ENCODE measurements at places on chromosomes 2 and 18.
A peak's percentile ranks its signal among the peaks of the same experiment; 100 is the strongest.

- no peak for DNase-seq
These were observed 25.2 kb downstream of the NUP35 start for GRCh38 chr2:183149489-183149888.

- no peak for DNase-seq
These were observed 105.8 kb downstream of the MTCL1 start for GRCh38 chr18:8811115-8811514.

GRCh38 chr2:203690441-203691047 is 15.9 kb upstream of the CD28 start:
- DNase-seq = no peak

DNA sequence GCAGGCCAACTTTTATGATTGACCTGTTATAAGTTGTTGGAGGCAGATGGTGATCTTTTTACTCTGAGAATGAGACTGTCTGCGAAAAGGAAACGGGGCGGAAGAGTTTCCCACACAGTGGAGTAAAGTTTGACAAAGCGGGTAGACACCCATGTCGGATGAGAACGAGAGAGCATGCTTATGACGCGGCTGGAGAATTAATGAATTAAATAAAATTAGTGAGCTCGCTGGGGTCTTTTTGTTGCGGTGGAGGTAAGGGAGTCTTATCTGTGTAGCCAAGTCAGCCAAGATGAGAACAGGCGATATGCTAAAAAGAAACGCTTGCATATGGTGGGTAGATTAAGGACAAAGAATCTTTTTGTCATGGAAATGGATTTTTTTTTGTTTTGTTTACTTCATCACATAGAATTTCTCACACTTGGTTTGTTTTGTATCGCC is 1.8 kb downstream of the SALL3 start:
- no peak for DNase-seq

DNA sequence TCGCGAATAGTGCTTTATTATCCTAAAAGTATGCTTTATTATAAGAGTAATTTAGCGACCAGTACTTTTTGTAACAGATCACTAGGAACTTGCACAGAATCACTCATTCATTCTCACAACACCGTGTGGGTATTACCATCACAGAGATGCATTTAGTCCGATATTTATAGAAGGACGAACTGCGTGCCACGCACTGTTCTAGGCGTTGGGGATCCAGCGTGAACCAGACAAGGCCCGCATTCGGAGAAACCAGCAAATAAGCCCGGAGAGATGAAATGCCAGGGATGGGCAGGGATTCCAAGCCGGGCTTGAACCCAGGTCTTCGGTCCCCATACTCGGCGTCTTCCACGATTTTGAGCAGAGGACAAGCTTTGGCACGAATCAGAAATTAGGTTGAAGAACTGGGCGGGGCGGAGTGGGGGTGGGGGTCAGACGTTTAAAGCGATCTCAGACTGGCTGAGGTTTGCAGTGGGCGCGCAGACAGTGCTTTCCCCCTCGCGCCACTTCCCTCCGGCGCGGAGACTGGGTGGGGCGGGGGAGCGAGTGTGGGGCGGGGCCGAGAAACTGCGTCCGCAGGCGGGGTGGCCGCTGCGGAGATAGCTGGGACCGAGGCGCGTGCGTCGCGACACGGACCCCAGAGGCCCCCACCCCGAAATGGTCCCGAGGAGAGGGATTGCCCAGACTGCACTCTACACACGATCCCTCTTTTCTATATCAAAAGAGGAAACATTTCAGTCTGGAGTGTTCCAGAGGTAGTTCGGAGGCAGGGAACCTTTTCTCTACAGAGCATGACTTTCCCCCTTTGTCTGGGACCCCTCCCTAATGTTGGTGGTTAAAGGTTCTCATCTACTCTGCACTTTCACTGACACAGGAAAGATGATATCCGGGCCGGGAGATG is 1.1 kb upstream of the CXCR4 start:
- DNase-seq = peak; percentile 77

- DNase-seq = no peak
These were observed 158.4 kb downstream of the GALNT14 start for GRCh38 chr2:30979822-30980245.

DNA sequence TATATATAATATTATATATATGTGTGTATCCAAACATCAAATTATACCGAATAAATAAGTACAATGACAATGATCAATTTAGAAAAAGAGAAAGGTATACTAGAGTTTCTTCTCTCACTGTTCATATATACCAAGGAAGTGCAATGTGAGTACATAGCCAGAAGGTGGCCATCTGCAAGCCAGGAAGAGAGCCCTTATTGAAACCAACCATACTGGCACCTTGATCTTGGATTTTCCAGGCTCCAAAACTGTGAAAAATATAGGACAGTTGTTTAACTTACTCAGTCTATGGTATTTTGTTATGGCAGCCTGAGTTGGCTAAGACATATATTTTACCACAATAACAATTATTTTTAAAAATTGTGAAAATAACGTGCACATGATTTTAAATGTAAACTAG is 1490.2 kb upstream of the SLC39A10 start:
- peak; percentile 20 for DNase-seq

DNA sequence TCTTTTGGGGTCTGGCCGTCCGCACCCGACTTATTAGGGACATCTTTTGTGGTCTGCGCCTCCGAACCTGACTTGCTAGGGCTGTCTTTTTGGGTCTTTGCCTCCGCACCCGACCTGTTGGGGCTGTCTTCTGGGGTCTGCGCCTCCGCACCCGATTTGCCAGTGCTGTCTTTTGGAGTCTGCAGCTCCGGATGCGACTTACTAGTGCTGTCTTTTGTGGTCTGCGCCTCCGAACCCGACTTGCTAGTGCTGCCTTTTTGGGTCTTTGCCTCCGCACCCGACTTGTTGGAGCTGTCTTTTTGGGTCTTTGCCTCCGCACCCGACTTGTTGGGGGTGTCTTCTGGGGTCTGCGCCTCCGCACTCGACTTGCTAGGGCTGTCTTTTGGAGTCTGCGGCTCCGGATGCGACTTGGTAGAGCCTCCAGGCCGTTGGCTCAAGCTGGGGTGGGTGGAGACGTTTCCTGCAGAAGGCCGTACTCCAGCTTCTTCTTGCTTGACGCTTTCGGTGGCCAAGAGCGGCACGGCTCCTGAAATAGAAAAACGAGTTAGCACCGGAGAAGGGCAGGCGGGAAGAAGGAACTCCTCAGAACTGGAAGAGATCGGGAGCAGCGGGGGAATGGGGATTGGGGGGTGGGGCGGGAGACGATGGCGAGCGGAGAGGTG is 498 bp downstream of the TGOLN2 start:
- DNase-seq = peak; percentile 20

- DNase-seq = no peak
These were observed 13.3 kb downstream of the ATF2 start for GRCh38 chr2:175154661-175155082.

- DNase-seq = no peak
These were observed 184.7 kb upstream of the DLGAP1 start for GRCh38 chr18:4639628-4640310.

GRCh38 chr2:235048549-235048948 is 96.7 kb downstream of the SH3BP4 start:
- DNase-seq = no peak

Data from inflammatory macrophage treated with lipopolysaccharide for 1 hour (primary cell).